ENCODE measurements at places on chromosomes 4 and X.

DNA sequence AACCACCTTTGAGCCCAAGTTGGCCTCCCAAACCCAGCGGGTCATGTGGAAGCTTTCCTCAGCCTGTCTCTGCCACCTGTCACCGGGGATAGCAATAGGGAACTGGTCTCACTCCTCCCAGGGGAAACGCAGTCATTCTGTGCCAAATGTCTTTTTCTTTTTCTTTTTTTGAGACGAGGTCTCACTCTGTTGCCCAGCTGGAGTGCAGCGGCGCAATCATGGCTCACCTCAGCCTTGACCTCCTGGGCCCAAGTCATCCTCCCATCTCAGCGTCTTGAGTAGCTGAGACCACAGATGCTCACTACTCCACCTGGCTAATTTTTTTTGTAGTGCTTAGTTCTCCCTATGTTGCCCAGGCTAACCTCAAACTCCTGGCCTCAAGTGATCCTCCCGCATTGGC lies 40.3 kb downstream of the MED28 start:
- DNase-seq = no peak

DNA sequence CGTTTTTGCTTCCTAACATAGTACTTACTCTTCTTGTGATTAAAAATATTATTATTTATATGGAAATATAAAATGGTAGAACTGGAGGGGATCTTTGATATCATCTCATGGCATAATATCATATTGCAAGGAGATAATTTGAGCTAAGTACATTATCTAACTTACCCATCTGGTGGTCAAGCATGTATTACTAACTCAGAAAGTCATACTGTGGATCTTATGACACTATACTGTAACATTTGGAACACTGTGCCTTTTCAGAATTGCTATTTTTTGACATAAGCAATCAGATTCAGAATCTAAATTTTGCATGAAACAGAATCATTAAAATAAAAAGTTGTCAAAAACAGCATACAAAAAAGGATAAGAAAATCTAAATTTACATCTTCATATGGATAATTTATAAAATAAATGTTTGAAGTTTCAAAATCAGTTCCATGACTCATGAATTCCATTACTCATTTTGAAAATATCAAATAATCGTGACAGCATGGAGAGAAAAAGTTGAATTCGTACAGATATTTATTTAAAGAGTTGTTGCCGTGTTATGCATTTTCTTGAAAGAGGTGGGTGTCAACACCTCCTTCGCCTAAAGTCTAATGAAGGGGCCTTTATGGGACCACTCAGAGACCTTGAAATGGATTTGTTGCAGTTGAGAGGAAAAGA lies 928.1 kb downstream of the PDHA2 start:
- no peak for DNase-seq

- DNase-seq = no peak
These were observed 87.6 kb downstream of the LIMCH1 start for GRCh38 chr4:41625531-41625930.

- DNase-seq = no peak
These were observed 308.4 kb upstream of the DIAPH2 start for GRCh38 chrX:96376266-96376665.

DNA sequence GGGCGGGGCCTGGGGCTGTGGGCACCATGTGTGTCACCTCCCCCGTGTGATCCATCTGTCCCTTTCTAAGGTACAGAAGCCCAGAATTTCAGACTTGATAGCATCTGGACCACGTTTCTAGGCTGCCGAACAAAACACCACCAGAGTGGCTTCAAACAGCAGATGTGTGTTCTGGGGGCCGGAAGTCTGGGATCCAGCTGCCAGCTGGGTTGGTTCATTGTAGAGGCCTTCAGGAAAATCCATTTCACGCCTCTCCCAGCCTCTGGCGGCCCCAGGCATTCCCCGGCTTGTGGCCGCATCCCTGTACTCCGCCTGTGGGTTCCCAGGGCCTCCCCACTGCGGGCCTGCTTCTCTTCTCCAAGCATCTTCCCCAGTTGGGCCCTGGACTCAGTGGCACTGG lies 39.6 kb upstream of the GPR78 start:
- DNase-seq = no peak

GRCh38 chr4:17613761-17614415 lies 553 bp upstream of the MED28 start:
- no peak for DNase-seq

GRCh38 chrX:102846544-102847236 lies 90.4 kb upstream of the RAB40AL start:
- DNase-seq = no peak

GRCh38 chrX:38929966-38930421 lies 128.7 kb downstream of the MID1IP1 start:
- DNase-seq = no peak

GRCh38 chr4:114911111-114911510 lies 202.3 kb downstream of the NDST4 start:
- DNase-seq = no peak

DNA sequence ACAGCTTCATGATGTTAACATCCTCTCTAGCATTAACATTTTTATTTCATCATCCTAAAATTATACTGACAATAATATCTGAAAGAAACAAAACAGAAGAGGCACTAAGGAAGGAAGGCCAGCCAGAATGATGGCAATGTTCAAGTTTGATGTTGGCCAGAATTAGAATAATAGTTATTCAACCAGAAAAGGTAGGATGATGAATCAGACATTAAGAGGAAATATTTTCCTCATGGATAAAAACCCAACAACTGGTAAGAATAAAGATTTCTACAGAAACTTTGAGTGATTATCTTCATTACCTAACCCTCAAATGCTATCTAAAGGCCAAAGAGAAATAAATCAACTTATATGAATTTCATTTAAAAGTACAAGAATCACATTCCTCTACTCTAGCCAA lies 105.2 kb downstream of the PDE5A start:
- DNase-seq = no peak

DNA sequence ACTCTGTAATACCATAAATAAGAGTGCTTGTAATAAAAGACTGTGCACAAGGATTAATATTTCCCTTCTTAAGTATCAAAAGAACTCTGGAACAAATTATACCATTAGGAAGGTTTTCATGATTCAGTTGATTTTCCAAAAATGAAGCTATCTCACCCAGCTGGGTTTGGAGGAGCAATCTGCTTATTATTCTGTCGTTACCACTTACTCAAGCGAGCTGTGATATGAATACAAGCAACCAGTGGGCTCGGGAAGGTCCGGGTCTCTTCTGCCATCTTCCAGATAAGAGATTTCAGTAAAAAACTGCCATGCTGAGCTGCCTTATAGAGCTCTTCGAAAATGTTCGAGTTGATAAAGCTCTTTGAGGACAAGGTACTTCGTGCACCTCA lies 15.3 kb downstream of the SMIM20 start:
- DNase-seq = no peak

DNA sequence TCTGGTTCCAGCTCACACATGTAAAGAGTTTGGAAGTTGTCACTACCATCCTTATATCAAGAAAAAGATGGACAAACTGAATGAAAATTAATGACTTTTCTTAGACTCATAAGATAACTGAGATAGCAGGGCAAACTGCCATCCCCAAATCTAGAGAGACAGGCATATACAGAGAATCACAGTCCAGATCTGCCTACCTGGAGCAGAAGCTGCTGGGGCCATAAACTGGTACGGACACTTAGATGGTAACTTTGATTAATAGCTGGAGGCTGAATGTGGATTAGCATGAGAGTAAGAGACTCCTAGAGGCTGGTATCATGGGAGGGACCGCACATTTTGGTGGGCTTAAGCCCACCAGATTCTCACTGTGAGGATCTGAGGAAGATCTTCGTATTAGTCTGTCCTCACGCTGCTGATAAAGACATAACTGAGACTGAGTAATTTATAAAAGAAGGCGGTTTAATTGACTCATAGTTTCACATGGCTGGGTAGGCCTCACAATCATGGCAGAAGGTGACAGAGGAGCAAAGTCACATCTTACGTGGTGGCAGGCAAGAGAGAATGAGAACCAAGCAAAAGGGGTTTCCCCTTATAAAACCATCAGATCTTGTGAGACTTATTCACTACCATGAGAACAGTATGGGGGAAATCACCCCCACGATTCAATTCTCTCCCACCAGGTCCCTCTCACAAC lies 10.8 kb upstream of the POLA1 start:
- no peak for DNase-seq
